ENCODE measurements at places on chromosomes 7 and 10.

DNA sequence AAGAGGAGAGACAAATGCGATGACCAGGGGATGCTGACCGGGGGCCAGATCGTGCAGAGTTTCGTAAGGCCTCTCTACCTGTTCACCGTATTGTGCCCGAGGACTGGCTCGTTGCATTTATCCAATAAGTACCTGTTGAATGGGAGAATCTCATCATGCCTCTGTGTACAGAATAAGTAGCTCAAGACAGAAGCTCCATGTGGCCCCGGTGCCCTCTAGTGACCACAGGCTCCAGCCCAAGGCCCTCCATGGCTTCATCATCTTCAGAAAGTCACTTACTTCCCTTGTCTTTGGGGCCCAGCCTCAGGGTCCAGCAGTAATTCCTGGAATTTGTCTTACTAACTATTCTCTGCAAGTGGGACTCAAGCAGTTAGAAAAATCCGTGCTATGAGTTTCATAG lies 151.0 kb downstream of the CHN2 start:
- DNase-seq, result no peak

DNA sequence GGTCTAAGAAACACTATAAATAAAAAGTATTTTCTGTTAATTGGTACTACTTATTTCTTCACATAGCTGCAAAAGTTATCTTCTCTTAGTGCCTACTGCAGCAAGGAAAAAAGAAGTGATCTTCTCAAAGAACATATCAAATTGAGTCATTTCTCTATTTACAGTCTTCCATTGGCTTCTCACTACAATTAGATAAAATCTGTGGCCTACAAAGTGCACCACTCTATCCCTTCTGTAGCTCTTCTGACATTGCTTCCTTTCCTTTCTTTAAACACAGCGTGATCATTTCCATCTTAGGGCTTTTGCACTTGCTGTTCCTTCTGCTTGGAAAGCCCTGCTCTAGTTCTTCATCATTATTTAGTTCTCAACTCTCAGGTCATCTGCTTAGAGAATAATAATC lies 44.7 kb downstream of the MXI1 start:
- no peak for DNase-seq

- no peak for DNase-seq
Measured at GRCh38 chr7:105157278-105157677, 143.3 kb downstream of the KMT2E start.

GRCh38 chr10:34789966-34790506 lies 25.1 kb downstream of the PARD3 start:
- no peak for DNase-seq

GRCh38 chr7:34165466-34165865 lies 260.1 kb downstream of the BMPER start:
- DNase-seq, result no peak

- DNase-seq, result no peak
Measured at GRCh38 chr10:108782411-108782810, 1140.9 kb downstream of the XPNPEP1 start.

Data from NCI-H2227 treated with DMSO at 0.1 percent for 48 hours (cell line).